ENCODE measurements at places on chromosomes 1 and 21.

GRCh38 chr1:204711103-204711946, 25.8 kb upstream of the LRRN2 start:
- no peak for DNase-seq

DNA sequence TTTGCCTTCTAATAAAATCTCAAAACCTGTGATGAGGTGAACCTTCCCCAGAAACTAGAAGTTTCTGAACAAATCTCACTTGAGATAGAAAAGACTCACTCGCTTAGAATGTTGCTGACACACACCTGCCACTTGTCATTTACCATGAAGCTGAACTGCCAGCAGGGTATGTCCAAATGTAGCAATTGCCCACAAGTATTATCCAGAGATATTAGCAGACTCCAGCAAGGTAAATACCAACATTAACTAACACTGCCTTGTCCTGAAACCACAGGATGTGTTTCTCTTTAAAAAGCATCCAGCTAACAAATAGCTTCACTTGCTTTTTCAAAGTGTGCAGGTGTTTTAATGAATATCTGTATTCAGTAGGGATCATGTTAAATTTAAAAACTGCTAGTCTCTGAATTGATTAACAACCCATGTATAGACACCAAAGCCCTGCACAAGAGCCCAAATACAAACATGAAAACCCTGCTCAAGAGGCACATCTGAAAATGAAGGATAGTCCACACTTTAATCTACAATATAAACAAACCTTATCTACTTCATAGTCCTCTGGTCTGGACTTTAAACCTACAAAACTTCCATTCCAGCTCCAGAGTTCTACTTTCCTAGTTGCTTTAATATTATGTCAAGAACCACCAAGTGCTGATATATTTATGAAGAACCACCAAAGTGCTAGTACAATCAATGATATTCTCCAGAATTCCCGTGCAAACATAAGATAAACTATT, 19.3 kb downstream of the KRTAP8-1 start:
- no peak for DNase-seq

GRCh38 chr1:240239309-240239708, 147.6 kb downstream of the FMN2 start:
- no peak for DNase-seq

GRCh38 chr1:15965228-15965767, 10.6 kb downstream of the ZBTB17 start:
- peak; percentile 38 for DNase-seq

GRCh38 chr21:39153842-39154241, 29.4 kb downstream of the PSMG1 start:
- DNase-seq = no peak

- no peak for DNase-seq
Observed at GRCh38 chr1:94925004-94925403, 1.9 kb downstream of the CNN3 start.

DNA sequence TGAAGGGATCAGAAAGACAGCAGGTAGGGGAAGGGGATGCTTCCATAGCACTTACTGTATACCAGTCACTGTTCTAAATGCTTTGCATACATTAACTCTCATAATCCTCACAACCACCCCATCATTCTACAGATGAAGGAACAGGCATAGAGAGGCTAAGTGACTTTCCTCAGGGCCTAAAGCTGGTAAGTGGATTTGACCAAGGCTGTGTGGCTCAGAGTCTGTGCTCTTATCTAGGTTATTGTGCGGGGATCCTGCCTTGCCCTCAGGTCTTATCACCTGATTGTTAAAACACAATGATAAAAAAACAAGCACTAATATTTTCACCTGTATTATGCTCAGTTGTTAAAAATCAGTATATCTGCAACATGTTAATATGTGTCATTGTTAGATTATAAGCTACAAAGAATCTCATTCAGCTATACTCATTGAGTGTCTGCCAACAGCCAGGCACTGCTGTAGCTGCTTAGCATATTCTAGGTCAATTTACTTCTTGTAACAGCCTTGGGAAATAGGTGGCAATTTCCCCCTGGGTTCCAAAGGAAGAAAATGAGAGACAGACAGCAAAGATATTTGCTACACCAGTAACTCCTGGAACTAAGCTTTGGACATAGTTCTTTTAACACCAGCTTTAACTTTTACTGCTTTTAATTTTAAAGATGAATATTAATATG, 38.6 kb upstream of the RBM15 start:
- no peak for DNase-seq

DNA sequence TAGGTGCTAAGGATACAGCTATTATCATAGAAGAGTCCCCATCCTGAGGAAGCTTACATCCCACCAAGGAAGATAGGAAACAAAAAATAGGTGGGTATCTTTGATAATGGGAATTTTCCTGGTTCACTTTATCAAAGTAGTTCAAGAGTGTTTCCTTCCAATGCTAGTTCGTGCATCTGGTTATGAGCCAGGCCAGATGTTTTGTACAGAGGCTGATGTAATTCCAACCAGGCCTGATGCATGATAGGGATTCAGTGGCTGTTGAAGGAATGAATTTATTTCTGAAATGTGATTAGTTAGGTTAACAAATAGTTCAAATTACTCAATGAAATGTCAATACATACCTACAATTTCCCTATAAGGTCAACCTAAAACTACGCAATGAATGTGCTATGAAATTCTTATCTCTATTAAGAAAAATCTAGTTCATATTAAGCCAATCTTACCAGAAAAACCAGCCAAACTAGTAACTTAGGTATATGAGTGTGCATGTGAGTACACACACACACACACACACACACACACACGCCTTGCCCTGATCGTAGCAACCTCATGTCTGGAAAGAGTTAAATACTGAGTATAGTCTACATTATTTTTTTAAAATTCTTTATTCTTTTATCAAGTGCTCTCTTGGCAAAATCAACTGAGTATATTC, 9.5 kb upstream of the ZBTB18 start:
- no peak for DNase-seq

DNA sequence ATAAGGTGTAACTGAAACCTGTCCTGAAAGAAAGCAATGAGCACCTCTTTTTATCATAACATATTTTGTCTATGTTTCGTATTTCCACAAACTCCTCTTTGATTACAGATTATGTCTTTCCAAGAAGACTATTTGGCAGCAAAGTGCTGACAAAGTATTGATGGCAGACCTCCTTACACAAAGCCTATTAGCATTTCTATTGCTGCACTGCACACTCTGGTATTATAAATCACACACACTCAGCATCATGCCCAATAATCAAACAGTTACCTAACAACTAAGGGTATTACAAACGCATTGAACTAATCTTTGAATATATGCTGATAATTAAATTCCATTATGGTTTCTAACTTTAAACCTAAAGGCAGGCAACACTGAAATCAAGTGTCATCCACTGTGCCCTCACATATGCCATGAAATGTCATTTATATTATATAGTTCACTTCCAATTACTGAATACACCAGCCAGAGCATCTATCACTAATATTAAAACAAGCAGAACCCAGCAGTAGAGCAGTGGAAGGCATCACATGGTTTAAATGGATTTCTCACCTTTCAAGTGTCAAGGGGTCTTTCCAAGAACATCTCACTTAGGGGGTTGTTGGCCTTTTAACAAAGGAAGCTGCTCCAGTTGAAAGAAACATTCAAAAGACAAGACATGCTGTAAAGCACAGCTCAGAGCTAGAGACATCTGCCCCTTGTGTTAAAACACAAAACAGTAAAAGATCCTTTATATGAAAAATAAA, 239.1 kb downstream of the RERE start:
- no peak for DNase-seq

DNA sequence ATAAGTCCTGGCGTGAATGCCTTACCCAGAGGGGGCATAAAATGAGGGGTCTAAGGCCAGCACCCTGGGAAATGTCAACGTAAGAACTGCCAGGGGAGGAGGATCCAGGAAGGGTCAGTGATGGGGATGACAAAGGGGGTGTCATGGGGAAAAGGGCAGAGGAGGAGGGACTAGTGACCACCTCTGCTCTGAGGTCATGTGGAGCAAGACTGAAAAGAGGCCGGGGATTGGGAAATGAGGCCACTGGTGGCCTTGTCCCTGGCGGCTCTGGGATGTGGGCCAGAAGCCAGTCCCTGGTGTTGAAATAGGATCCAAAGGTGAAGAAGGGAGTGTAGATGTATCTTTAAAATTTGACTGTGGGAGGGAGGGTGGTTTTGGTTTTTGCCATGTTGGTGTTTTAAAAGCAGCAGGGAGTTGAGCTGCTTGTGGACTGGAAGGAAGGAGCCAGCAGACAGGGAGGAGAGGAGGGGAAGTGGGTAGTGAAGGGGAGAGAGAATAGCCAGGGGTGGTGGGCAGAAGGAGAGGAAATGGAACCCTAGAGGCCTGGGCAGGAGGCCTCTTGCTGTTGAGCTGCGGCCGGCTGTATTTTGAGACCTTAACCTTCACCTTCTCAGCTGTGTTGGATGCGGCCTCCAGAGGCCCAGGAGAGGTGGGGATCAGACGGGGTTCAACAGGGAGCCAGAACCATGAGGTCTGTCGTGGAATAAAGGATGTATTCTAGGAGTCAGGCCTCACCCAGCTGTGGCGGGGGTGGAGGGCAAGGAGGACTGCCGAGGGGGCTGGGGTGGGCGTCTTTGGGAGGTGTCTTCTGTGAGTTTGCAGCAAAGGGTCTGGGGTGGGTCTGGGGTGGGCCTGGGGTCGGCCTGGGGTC, 92.5 kb downstream of the DHRS3 start:
- no peak for DNase-seq

- DNase-seq = no peak
Observed at GRCh38 chr21:25551569-25551968, 55.7 kb downstream of the MRPL39 start.

- DNase-seq = no peak
Observed at GRCh38 chr1:200892958-200893357, 1.7 kb upstream of the INAVA start.

DNA sequence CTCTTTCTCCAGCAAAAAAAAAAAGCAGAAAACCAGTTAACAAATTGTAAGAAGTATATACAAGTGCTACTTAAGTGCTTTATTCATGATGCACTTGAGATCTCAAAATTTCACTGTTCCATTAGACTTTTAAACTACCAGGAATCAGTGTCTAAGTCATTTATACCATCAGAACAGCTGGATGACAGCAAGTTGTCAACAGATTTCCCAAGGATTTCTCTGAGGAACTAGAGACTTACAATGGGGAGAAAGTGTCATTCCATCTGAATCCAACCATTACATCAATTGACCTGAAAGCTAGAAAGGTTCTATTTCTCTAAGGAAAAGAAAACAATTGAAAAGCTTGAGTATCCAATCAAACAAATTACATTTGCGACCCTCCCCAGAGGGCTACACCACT, 43.8 kb downstream of the USH2A start:
- DNase-seq = no peak

DNA sequence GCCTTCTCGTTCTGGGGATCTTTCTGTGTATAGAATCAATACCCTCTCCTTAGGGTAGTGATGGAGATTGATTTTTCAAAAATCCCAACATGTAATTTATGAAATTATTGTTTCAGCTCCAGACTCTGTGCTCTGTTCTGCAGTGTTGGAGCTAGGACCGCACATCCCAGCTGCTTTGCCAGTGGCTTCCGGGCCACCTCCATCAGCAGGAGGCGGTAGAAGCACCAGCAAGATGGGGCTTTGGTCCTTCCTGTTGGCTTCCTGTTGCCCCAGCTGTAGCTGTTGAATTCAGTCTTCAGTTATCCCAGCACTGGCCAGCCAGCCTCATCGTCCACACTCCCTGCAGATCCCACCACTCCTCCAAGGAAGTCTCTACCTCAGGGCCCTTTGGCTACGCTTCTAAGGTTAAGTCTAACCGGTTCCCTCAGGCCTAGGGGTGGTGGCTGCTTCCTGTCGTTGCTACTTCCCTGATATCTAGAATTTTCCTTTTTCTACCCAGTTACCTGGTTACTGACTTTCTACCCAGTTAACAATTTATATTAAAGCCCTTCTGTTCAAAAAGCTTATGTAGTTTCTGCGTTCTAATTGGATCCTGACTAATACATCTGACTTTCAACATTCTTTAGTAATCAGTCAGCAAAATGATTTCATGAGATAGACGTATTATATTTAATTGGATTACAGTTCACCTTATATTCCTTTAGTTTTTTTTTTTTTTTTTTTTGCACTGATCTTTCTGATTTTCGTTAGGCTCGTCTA, 24.6 kb downstream of the GALNT2 start:
- no peak for DNase-seq

- no peak for DNase-seq
Observed at GRCh38 chr1:119773711-119774241, 5.1 kb upstream of the HMGCS2 start.

GRCh38 chr21:24428591-24429199, 1178.6 kb downstream of the MRPL39 start:
- no peak for DNase-seq

DNA sequence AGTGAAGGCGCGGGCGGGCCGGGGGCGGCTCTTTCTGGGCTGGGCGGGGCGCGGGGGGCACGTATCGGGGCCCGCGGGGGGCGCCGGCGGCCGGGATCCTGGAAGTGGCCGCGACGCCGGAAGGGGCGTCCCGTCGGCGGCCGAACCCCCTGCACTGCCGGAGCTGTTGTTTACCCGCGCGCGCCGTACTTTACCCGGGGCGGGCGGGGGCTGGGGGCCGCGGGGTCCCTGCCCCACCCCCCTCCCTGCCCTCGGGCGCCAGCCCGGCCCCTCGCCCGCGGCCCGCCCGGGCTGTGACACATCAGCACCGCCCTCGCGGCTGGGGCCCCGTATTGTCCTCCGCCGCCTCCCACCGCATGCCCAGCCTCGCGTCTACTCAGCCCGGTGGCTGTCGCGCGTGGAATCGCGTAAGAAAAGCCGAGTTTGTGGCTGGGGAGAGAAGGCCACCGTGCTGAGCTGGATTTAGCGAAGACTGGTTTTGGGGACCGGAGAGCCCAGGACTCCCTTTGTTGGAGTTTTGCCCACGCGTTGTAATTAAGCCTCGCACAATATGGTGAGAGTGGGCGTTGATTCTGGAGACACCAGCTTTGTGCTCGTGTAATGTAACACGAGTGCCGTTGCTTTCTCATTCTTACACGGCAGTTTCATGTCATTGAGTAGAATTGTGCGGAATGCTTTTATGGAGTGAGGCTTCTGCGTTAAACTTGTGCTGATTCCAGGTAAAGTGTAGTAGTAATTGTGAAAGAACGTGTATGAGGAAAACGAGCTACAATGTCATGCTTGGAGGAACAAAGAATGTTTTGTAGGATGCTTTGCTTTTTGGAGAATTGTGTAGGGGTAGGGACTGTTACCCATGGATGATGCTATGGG, 559 bp downstream of the BACH1 start:
- peak; percentile 81 for DNase-seq

GRCh38 chr1:244074559-244075171, 23.6 kb downstream of the ZBTB18 start:
- peak; percentile 71 for DNase-seq

DNA sequence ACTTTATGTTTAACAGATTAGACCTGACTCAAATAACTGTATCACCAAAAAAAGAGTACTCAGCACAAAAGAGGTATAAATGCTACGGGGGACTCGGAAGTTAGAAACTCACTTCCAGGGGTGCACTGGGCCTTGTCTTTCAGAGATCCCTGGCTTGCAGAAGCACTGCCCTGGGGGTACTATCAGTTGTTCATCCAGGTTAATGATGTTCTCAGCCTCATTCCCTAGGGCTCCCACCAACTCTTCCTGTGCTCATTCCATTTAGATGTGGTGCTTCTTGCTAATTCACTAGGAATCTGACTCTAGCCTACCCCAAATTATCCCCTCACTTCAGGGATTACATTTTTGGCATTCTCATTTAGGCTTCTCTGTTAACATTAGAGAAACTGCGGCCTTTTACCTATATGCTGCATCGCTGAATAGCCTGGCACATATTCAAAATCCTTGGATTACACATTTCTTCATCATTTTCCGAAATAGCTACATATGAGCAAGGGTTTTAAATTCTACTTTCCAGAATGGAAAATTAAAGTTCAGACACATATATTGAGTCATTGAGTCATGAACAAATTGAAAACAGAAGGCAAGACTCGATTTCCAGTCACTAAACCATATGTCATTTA, 338.5 kb downstream of the KCTD3 start:
- DNase-seq = no peak

Data from activated CD4-positive, alpha-beta memory T cell treated with anti-CD3 and anti-CD28 coated beads for 36 hours (primary cell).